ENCODE measurements at places on chromosomes 2 and 18. TPM values are rescaled to one million over a fixed set of nuclear protein-coding genes. Genes with fewer than 3 reads are reported as not detected.

GRCh38 chr2:3487432-3487831 is 31.9 kb downstream of the ADI1 start:
- H3K4me1 ChIP-seq: no peaks in the 10 kb centered on the region
- no peaks in the 10 kb centered on the region for H3K27me3 ChIP-seq
- peak; percentile 29 for DNase-seq

- H3K27ac ChIP-seq: no peak overlapping the region
- DNase-seq: no peak
- no peak overlapping the region for H3K4me3 ChIP-seq
- H3K27me3 ChIP-seq: no peaks in the 10 kb centered on the region
- no peaks in the 10 kb centered on the region for H3K36me3 ChIP-seq
These were observed 121.0 kb downstream of the ALPK2 start for GRCh38 chr18:58507880-58508279.

- no peak for DNase-seq
- H3K4me1 ChIP-seq: no peaks in the 10 kb centered on the region
- H3K27me3 ChIP-seq: no peaks in the 10 kb centered on the region
- no peak overlapping the region for H3K4me3 ChIP-seq
These were observed 85.9 kb upstream of the PMAIP1 start for GRCh38 chr18:59813942-59814341.

DNA sequence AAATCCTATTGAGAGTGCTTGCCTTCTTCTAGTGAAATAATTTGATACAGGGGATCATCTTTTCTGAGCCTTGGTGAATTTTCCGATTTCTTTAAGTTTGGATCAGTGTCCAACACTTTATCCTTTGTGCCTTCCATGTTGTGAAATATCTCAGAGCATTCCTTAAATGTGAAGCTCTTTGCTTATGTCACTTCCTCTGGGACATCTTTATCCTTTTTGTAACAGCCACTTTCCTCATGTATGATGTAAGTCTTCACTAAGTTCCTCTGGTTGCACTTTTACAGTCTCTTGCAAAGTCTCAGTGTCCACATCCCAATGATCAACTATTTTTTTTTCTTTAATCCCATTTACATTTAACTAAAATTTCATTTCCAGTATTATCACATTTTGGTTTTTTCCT is 254.2 kb downstream of the EN1 start:
- H3K27ac ChIP-seq: no peak overlapping the region
- no peak for DNase-seq
- H3K4me3 ChIP-seq: no peak overlapping the region
- H3K36me3 ChIP-seq: no peaks in the 10 kb centered on the region
- no peaks in the 10 kb centered on the region for H3K4me1 ChIP-seq

GRCh38 chr18:74604361-74604760 is 6.7 kb downstream of the ZNF407 start:
- no peak overlapping the region for H3K4me3 ChIP-seq
- H3K27ac ChIP-seq: no peak overlapping the region
- DNase-seq: no peak
- no peaks in the 10 kb centered on the region for H3K27me3 ChIP-seq
- peaks cover 3% of the 10 kb centered on the region for H3K4me1 ChIP-seq

DNA sequence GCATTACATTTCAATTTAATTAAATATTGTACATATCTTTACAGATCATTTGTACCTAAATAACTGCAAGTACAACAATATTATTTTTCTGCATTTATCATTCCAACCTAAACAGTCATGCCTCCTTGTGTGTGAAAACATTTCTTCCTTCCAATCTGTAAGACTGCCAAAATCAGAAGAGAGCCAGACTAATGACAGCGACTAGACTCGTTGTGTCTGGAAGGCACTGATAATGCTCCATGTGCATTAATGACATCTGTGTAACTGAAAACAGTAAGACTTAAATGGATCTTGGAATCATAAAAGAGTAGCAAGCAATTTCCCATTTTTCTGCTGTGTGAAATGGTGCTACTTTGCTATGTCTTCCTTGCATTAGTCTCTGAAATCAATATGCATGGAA is 278.0 kb upstream of the DSEL start:
- H3K27me3 ChIP-seq: no peaks in the 10 kb centered on the region
- H3K4me1 ChIP-seq: no peaks in the 10 kb centered on the region
- DNase-seq: no peak

GRCh38 chr2:217301142-217301925 is 441.5 kb upstream of the TNP1 start:
- no peaks in the 10 kb centered on the region for H3K27me3 ChIP-seq
- DNase-seq: no peak
- H3K36me3 ChIP-seq: no peaks in the 10 kb centered on the region
- H3K27ac ChIP-seq: no peak overlapping the region
- no peak overlapping the region for H3K4me3 ChIP-seq

DNA sequence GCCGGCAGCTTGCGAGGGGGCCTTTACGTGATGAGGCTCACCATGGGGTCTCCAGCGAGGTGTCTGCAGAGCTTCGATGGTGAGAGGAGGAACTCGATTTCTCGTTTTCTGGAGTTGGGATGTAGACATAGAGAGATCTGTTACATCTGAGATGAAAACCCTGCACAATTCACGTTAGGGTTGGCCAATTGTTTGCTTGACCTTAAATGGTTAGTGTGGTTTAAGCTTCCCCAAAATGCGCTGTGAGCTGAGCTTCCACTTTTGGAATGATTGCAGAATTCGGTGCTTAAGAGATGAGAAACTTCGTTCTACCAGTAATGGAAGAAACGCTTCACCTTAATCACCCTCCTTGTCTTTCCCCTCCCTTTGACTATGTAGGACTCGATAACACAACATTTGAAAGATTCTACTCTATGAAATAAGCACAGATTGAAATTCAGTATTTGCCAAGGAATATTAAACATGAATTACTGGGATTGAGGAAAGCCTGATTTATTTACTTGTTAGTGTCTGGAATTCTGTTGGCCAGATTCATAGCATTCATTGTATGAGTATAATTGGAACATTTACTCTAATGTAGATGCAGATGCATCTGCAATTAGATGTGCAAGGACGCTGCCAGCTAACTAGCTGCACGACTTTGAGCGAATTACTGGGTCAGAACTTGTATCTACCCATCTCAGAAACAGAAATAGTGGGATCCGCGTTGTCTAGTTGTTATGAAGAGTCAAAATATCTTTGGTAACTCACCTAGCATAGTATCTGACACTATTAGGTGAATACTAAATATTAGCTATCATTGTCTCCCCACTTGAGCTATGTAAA is 1.6 kb upstream of the KLF7 start:
- peak overlapping the region; percentile 74 for H3K4me3 ChIP-seq
- DNase-seq: no peak
- peak overlapping the region; percentile 100 for H3K27ac ChIP-seq
- H3K4me1 ChIP-seq: peaks cover 28% of the 10 kb centered on the region

DNA sequence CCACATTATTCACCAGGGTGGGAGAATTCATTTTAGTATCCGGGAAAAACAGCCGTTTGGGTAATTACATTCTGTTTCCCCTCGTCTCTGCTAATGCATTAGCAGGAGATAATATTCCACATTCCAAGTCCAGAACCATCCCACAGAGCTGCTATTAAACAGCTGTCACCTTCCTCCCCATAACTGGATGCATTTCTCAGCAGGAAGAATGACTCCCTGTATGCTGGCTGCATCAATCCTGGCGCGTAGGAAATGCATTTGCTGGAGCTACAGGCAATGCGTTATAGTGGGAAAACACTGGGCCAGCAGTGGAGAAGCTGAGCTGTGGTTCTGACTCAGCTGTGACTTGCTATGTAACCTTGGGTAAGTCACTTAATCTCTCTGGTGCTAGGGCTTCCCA is 246.0 kb downstream of the CLIP4 start:
- no peaks in the 10 kb centered on the region for H3K36me3 ChIP-seq
- H3K4me1 ChIP-seq: no peaks in the 10 kb centered on the region
- H3K27me3 ChIP-seq: no peaks in the 10 kb centered on the region
- no peak overlapping the region for H3K4me3 ChIP-seq
- H3K27ac ChIP-seq: no peak overlapping the region

DNA sequence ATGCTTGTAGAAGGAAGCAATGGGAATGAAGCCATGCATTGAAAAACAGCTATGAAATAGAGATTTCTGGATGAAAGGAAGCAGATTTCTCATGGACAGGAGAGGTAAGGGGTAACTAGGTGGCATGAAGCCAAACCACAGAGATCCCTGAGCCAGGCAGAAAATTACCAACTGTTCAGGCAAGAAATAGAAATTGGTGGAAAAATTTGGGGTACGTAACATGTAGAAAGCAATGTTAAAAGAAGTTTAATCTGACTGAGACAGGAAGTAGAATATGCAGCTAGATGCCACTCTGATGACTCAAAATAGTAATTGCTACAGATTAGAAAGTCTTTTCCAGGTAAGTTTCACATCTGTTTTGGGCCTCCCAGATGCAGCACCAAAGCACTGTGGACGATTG is 928.5 kb upstream of the CELF4 start:
- no peak overlapping the region for H3K27ac ChIP-seq
- DNase-seq: no peak
- H3K27me3 ChIP-seq: no peaks in the 10 kb centered on the region
- H3K36me3 ChIP-seq: no peaks in the 10 kb centered on the region

DNA sequence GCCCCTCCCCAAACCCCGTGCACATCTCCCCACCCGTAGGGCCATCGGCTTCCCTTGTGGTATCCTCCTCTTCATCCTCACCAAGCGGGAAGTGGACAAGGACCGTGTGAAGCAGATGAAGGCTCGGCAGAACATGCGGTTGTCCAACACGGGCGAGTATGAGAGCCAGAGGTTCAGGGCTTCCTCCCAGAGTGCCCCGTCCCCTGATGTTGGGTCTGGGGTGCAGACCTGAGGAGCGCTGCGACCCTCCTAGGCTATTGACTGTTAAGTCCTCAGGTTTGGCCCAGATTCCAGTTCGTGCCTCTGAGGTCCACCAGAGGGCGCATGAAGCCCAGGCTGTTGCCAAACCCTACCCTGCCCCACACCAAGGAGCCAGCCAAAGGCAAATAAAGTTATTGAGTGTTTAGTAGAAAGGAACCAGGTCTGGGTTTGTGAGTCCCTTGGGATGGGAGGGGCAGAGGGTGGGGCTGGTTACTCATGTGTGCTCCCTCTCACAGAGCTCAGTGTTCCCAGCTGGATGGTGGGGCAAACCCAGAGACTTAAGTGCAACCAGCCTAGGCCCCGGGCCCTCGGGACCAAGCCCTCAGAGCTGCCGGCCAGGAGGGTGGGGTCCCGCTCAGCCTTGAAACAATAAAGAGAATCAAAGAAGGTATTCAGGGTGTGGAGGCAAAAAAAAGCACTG is 2.4 kb downstream of the PNKD start:
- H3K27ac ChIP-seq: peak overlapping the region; percentile 59
- peak; percentile 91 for DNase-seq
- H3K36me3 ChIP-seq: peaks cover 59% of the 10 kb centered on the region
- H3K4me3 ChIP-seq: no peak overlapping the region
- no peaks in the 10 kb centered on the region for H3K27me3 ChIP-seq
- peaks cover 46% of the 10 kb centered on the region for H3K4me1 ChIP-seq

DNA sequence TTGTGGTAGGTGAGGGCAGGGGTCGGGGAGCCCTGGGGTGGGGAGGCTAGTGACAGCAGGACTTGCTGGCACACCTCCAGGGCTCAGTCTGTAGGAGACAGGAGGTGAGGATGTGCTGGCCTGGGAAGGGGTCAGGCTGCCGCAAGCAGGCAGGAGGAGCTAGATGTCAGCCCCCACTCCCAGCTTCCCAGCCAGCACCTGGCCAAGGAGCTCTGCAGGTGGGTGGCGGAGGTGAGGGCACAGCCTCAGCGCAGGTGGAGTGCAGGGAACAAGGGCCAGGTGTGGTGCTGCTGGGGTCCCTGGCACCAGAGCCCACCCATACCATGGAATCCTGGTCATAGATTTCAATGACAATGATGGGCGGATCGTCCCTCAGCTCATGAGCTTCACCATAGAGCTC is 2.9 kb downstream of the OTOF start:
- DNase-seq: peak; percentile 28
- H3K36me3 ChIP-seq: no peaks in the 10 kb centered on the region
- H3K4me3 ChIP-seq: no peak overlapping the region

GRCh38 chr2:156427074-156427473 is 9.1 kb upstream of the GPD2 start:
- no peaks in the 10 kb centered on the region for H3K27me3 ChIP-seq
- peaks cover 18% of the 10 kb centered on the region for H3K4me1 ChIP-seq
- no peak for DNase-seq
- H3K27ac ChIP-seq: no peak overlapping the region
- no peaks in the 10 kb centered on the region for H3K36me3 ChIP-seq

GRCh38 chr18:25672490-25672889 is 320.5 kb upstream of the ZNF521 start:
- no peak overlapping the region for H3K4me3 ChIP-seq
- H3K4me1 ChIP-seq: no peaks in the 10 kb centered on the region
- no peaks in the 10 kb centered on the region for H3K36me3 ChIP-seq
- DNase-seq: no peak
- H3K27me3 ChIP-seq: no peaks in the 10 kb centered on the region
- no peak overlapping the region for H3K27ac ChIP-seq

DNA sequence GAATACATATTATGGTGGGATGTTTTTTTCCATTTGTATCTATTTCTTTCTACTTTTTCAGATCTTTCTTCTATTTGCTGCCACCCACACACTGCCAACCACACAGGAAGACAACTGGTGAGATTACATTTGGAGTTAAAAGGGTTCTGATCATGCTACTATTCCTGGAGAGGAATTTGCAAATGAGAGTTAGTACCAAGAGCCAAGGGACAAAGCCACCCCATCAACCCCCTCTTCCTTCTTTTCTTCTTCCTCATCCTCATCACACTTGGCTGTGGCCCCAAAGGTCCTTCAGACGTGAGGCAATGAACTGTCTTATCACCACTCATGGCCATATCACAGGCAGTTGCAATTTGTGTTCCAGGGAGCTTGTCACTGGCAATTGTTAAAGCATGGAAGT is 215.6 kb upstream of the SLC14A2 start:
- no peaks in the 10 kb centered on the region for H3K36me3 ChIP-seq
- H3K4me1 ChIP-seq: no peaks in the 10 kb centered on the region
- H3K4me3 ChIP-seq: no peak overlapping the region
- no peak overlapping the region for H3K27ac ChIP-seq
- DNase-seq: no peak
- no peaks in the 10 kb centered on the region for H3K27me3 ChIP-seq

DNA sequence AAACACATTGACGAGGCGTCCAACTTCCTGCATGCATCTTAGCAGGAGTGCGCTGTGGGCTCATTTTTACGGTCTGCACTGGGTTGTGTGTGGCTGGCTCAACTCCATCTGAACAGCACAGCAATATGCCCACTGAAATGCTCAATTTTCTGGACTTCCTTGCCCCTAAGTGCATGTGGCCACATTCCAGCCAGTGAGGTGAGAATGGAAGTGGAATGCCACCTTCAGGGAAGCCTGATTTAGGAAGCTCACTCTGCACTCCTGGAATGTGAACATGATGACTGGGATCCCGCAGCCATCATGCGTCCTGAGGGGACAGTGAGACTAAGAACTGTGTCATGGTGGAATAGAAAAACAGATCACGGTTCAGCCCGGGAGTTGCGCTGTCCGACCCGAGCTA is 76.2 kb downstream of the PSMG2 start:
- no peak overlapping the region for H3K4me3 ChIP-seq
- no peak overlapping the region for H3K27ac ChIP-seq
- H3K36me3 ChIP-seq: no peaks in the 10 kb centered on the region

GRCh38 chr2:169806586-169806985 is 7.9 kb downstream of the SSB start:
- H3K4me3 ChIP-seq: no peak overlapping the region
- peaks cover 14% of the 10 kb centered on the region for H3K4me1 ChIP-seq
- H3K27ac ChIP-seq: no peak overlapping the region
- DNase-seq: no peak
- H3K36me3 ChIP-seq: peaks cover 94% of the 10 kb centered on the region

The CFAP65 gene
- 7.6 TPM for total RNA-seq

The TMEM18 gene
- 23.3 TPM for total RNA-seq

The CCL20 gene
- total RNA-seq: 1.6 TPM

The AQP12B gene
- not detected for total RNA-seq

The FTCDNL1 gene
- 3.7 TPM for total RNA-seq

The PKP4 gene
- 57.0 TPM for total RNA-seq

The ONECUT2 gene
- 0.03 TPM for total RNA-seq

The APOB gene
- total RNA-seq: 0.53 TPM

Data from lower lobe of right lung (tissue), 2 donors.